Activated B cell treated with CpG ODN at 0.5 μM for 24 hours (primary cell): ENCODE measurements at places on chromosomes 12 and 14. TPM values are rescaled to one million over a fixed set of nuclear protein-coding genes. Genes with fewer than 3 reads are reported as not detected.

DNA sequence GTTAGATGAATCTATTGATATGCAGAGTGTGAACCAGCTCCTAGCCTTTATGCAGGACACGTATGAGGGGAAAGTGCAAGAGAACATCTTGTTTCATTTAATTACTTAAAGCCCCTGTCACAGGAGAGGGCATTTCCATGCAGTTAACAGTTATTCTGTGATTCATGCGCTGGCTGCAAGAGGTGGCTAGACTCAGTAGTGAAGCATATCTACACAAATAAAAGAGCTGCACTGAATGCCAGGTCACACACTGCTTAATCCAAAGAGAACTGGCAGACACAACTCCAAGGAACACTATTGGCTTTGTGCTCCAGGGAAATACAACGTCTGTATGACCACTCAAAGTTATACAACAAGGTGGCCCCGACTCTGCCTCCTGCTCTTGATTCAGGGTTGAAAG lies 394.1 kb downstream of the C12orf75 start:
- DNase-seq, result no peak
- no peak overlapping the region for H3K4me3 ChIP-seq
- H3K27ac ChIP-seq, result no peak overlapping the region
- no peaks in the 10 kb centered on the region for H3K36me3 ChIP-seq

DNA sequence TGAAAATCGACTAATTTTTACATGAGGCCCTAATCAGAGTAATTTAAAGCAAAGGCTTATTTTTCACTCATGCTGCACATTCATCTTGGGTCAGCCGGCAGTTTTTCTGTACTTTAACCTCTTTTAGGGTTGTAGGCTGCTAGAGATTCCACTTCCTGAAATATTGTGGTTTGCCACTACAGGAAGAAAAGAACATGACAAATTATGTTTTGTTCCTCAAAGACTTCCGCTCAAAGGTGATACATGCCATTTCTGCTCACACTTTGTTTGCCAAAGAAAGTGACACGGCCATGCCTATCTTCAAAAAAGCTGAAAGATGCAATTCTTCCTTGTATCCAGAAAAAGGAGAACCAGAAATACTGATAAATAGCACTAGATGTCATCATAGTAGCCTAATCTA lies 183.4 kb upstream of the PPFIA2 start:
- no peak for DNase-seq
- H3K36me3 ChIP-seq, result no peaks in the 10 kb centered on the region
- H3K27ac ChIP-seq, result no peak overlapping the region
- H3K27me3 ChIP-seq, result no peaks in the 10 kb centered on the region
- no peak overlapping the region for H3K4me3 ChIP-seq

The KCNC2 gene
- not detected in 2 replicates for total RNA-seq

The ACSM4 gene
- not detected in 2 replicates for total RNA-seq

The NGB gene
- total RNA-seq, result not detected in 2 replicates

DNA sequence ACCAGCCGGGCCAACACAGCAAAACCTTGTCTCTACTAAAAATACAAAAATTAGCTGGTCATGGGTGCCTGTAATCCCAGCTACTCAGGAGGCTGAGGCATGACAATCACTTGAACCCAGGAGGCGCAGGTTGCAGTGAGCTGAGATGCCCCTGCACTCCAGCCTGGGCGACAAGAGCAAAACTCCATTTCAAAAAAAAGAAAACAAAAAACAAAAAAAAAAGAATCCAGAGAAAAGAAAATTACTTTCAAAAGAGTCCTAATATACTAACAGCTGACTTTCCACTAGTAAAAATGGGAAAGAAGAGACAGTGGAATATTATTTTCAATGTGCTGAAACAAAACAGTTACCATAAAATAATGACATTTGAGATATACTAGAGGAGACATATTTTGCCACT lies 8.3 kb upstream of the INSM2 start:
- no peak overlapping the region for H3K27ac ChIP-seq
- H3K36me3 ChIP-seq, result no peaks in the 10 kb centered on the region
- DNase-seq, result no peak

GRCh38 chr14:104366931-104367865 lies 212.4 kb upstream of the C14orf180 start:
- no peaks in the 10 kb centered on the region for H3K4me1 ChIP-seq
- no peak overlapping the region for H3K27ac ChIP-seq
- H3K36me3 ChIP-seq, result no peaks in the 10 kb centered on the region
- no peak overlapping the region for H3K4me3 ChIP-seq
- peaks cover 6% of the 10 kb centered on the region for H3K27me3 ChIP-seq

DNA sequence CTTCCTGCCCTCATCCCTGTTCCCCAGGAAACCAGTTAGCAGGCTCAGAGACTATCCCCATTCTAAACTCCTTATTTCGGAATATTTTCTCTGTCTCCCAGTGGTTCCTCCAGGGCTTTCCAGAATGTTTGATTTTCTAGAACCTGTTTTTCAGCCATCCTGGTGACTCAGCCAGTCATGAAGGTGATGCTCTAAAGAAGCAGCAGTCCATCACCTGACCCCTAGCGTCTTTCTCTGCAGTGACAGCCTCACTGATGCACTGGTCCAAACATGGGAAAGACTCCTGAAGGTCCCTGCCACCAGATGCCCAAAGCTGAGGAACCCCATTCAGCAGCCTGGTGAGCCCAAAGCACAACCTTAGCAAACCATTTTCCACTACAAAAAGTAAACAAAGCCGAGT lies 212.6 kb downstream of the PHETA1 start:
- H3K4me3 ChIP-seq, result no peak overlapping the region
- no peaks in the 10 kb centered on the region for H3K4me1 ChIP-seq
- H3K27me3 ChIP-seq, result peaks cover 11% of the 10 kb centered on the region
- H3K36me3 ChIP-seq, result no peaks in the 10 kb centered on the region
- no peak overlapping the region for H3K27ac ChIP-seq

DNA sequence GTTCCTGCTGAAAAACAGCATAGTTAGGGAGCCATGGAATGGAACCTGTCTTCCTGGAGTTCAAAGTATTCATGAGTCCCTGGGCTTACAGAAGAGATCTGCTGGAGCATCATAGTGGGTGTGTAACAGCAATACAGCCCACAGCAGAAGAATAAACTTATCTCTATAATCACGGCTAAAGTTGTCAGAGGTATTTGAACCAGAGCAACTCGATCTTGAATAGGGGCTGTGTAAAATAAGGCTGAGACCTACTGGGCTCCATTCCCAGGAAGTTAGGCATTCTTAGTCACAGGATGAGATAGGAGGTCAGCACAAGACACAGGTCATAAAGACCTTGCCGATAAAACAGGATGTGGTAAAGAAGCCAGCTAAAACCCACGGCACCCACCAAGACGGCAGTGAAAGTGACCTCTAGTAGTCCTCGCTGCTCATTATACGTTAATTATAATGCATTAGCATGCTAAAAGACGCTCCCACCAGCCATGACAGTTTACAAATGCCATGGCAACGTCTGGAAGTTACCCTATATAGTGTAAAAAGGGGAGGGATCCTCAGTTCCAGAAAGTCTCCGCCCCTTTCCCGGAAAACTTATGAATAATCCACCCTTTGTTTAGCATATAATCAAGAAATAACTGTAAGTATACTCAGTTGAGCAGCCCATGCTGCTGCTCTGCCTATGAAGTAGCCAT lies 223.4 kb downstream of the PCNX1 start:
- H3K4me3 ChIP-seq, result no peak overlapping the region
- H3K4me1 ChIP-seq, result peaks cover 11% of the 10 kb centered on the region
- no peak for DNase-seq
- no peaks in the 10 kb centered on the region for H3K27me3 ChIP-seq
- H3K27ac ChIP-seq, result no peak overlapping the region
- H3K36me3 ChIP-seq, result no peaks in the 10 kb centered on the region

DNA sequence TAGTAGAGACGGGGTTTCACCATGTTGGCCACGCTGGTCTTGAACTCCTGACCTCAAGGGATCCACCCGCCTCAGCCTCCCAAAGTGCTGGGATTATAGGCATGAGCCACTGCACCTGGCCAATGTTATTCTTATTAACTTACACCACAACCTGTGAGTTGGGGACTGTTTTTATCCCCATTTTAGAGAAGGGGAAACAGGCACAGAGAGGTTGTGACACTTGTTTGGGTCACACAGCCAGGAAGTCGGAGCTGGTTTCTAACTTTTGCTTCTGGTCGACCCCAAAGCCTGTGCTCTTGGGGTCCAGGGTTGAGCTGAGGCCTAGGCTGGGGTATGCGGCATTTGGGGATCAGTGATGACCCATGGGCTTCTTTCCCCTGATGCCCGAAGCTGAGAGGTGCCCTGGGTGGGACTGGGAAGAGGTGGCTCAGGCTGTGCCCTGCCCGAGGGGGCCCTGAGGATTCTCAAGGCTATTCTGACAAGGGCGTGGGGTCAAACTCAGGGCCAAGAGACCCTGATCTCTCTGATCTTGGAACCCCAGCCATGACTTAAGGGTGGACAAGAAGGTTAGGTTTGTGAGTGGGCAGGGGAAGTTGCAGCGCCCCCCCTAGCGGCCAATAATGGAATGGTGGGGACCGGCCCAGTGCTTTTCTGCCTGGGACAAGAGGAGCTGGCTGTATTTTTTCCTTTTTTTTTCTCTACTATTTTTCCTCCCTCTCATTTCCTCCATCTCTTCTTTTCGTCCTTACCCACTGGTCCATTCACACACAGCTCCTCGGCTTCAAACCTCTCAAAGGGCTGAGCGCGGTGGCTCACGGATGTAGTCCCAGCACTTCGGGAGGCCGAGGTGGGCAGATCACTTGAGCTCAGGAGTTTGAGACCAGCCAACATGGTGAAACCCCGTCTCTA lies 3.0 kb downstream of the SDSL start:
- peak; percentile 52 for DNase-seq
- peaks cover 22% of the 10 kb centered on the region for H3K27me3 ChIP-seq
- peak overlapping the region; percentile 19 for H3K4me3 ChIP-seq
- H3K36me3 ChIP-seq, result no peaks in the 10 kb centered on the region
- peaks cover 25% of the 10 kb centered on the region for H3K4me1 ChIP-seq
- H3K27ac ChIP-seq, result peak overlapping the region; percentile 41

- no peak for DNase-seq
- no peaks in the 10 kb centered on the region for H3K36me3 ChIP-seq
- peaks cover 9% of the 10 kb centered on the region for H3K4me1 ChIP-seq
These were observed 82.1 kb downstream of the ZFP36L1 start for GRCh38 chr14:68710776-68711175.

- peaks cover 11% of the 10 kb centered on the region for H3K27me3 ChIP-seq
- no peak overlapping the region for H3K27ac ChIP-seq
- no peak overlapping the region for H3K4me3 ChIP-seq
- H3K36me3 ChIP-seq, result no peaks in the 10 kb centered on the region
- no peak for DNase-seq
These were observed 190.7 kb downstream of the EXOC5 start for GRCh38 chr14:57078054-57078453.

GRCh38 chr14:65357689-65358088 lies 54.8 kb upstream of the FUT8 start:
- no peak for DNase-seq
- H3K27ac ChIP-seq, result no peak overlapping the region
- H3K36me3 ChIP-seq, result no peaks in the 10 kb centered on the region
- H3K4me1 ChIP-seq, result peaks cover 76% of the 10 kb centered on the region
- H3K4me3 ChIP-seq, result no peak overlapping the region

DNA sequence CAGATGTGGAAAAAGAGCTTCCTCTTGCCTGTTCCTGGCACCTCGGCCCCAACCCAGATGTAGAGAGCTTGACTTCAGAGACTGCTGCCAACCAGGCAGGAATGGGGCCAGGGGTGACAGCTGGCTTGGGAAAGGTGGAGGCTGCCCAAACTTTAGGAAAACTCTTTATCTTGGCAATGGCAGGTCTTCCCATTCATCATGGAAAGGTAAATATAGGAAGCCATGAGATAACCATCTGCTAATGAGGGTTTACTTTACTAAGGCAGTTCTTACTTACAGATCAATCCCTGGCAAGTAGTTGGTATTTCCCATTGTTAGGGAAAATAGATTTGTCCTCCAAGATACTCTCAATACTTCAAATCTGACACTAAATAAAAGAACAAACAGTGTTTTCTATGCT lies 143.1 kb upstream of the NUDT4 start:
- DNase-seq, result no peak
- H3K4me1 ChIP-seq, result no peaks in the 10 kb centered on the region
- H3K36me3 ChIP-seq, result no peaks in the 10 kb centered on the region
- no peak overlapping the region for H3K4me3 ChIP-seq
- peaks cover 2% of the 10 kb centered on the region for H3K27me3 ChIP-seq
- no peak overlapping the region for H3K27ac ChIP-seq
